GM04503 (cell line): ENCODE measurements at places on chromosomes 2 and 18.

DNA sequence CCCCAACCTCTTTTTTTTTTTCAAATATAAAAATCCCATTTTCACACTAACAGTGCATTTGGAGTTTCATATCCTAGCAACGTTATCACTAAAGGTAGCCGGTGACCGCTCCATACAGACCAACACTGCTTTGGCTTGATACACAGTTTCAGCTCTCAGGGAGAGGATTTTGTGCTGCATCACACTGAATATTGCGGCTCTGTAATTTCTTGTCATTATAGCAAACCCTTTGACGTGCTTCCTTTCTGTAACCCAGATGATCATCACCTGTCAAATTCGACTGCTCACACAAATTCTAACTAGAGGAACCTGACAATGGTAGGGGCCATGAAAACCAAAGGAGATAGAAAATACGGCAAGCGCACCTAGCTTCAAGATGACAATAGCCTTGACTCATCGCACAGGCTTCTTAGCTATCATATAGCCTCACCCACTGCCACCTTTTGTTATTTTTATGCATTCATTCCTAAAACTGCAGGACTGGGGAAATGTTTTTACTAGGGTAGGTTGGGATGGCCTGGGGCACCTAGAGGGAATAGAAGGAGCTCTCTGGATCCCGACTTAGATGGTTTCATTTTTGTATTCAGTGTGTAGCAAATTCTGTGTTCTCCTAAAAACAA, 582.9 kb upstream of the PIK3C3 start:
- no peak for DNase-seq

GRCh38 chr2:238067939-238068338, 7.1 kb downstream of the SCLY start:
- no peak for DNase-seq

DNA sequence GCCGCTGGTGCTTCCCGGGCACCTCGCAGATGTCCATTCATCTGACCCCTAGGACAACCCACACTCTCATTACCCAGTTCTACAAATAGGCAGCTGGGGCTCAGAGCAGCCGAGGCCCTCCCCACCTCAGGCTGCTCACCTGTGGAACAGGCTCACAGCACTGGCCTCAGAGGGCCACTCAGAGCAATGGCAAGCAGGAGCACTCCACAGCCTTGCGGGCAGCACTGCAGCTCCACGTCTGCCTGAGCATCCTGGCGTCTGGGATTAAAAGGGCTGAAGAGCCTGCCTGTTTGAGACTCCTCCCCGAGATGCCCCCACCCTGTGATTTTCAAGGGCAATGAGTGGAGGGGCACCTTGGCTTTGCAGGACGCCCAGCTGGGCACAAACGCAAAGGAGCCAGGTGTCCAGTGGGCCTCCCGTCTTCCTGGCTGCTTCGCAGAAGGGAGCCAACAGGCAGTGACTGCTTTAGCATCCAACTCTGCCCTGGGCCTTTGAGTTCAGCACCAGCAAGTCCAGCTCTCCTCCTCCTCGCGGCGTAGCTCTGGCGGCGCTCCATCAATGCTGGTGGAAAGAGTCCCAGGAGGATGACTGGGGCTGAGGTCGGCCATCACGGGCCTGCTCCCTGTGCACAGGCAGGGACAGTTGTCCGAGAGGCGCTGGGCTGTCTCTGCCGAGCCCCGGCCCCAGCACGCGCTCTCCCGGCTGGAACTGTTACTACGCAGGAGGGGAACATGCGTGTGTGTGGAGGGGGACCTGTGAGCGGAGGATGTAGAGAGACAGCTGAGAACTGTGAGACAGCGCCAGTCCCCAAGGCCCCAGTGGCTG, 297.2 kb downstream of the NDUFA10 start:
- no peak for DNase-seq

- no peak for DNase-seq
These were observed 97.8 kb upstream of the AQP4 start for GRCh38 chr18:26963292-26963691.

- DNase-seq = no peak
These were observed at the start of gene SOCS6 for GRCh38 chr18:70288851-70289328. TSS of gene SOCS6 (plus strand) at chr18:70289045. CDS start at chr18:70324669, 35,624 bp downstream.

DNA sequence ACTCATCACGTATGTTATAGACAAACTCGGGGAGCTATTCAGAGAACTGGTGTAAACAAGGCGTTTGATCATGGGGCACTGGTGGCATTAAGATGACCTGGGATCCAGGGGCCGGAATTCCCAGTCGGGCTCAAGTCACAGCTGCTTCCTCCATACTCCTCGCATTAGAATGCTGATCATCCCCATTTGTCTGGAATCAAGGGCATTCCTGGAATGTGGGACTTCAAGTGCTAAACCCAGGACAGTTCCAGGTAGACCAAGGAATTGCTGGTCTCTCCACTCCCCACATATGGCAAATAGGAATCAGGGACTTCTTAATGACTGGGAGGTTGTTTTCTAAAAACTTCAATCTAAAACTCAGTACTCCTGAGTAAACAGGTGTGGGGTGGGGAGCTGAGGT, 355.7 kb upstream of the RAB6C start:
- DNase-seq = no peak

DNA sequence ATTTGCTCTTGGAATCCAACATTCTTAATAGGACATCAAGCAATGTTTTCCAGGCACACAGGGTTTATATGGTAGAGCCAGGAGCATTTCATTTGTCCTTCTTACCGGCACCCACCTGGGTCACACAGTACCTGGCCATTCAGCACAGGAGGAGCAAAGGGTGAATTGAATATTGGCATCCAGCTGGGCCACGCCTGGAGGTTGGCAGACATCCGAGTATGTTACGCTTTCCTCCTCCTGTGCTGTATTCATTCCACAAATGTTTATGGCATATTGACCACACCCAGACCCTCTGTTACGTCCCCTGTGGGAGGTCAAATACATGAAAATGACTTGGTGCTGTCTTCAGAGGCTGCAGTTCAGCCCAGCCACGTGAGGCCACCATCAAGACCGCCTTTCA, 206.2 kb downstream of the RTP5 start:
- no peak for DNase-seq

GRCh38 chr2:128710242-128710641, 391.6 kb upstream of the HS6ST1 start:
- DNase-seq = no peak

- DNase-seq = no peak
These were observed 281.6 kb downstream of the ZNF385B start for GRCh38 chr2:179579800-179580199.

DNA sequence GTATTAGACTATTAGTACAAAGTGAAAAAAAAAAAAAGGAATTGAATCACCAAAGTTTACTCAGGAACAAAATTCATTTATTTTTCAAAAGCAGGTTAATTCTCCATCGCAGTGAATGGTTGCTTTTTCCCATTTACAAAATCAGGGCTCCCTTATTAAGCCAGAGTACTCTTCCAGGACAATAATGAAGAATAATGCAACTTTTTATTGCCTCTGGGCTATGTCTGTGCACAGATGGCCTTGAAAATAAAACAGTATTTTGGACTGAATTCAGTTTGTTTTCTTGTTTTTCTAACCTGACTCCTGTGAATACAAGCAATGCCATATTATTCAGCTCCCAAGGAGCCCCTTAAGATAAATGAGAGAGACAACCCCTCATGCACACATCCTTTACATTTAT, 246.8 kb downstream of the KCNS3 start:
- DNase-seq = no peak

DNA sequence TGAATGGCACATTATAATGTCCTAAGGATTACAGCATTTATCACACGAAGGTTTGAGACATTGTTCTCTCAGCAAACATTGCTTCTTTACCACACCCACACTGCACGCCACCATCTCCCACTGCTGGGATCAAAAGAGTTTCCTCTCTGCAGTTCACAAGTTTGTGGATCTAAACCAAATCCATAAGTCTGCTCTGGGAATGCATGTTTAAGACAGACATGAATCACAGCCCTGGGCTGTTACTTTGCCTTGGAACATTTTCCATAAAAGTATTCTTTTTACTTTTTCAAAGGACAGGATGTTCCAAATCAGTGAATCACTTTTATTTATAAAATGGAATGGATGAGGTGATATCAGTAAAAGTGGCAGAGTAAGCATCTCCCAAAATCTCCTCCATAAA, 36.1 kb downstream of the STPG4 start:
- peak; percentile 36 for DNase-seq

DNA sequence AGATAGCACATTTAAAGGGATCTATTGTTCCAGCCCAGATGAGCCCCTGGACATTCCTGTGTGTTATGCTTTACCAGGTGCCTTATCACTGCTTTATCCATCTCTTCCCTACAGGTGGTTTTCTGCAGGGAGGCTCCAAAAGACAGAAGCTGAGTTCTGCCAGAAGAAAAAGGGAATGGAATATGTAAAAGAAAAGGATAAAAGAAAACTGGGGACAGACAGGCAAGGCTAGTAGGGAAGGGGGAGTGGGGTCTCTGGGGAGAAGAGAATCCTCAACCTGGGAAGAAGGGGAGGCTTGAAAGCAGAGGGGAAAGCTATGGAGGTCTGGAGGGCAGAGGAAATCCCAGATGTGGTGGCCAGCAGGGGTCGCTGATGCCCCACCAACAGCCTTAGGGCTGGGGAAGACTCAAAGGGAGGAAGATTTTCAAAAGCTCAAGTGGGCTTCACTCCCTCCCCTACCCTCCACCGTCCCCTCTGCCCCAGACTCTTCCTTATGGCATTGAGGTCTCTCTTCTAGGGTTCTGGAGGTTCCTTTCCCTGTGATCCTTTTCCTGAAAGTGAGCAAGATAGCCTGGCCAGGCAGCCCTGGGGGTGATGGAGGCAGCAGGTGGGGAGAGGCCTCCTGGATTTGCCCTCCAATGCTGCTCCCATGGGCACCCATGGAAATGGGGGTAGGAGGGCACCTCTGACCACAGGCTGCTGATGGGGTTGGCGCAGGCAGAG, 178.1 kb upstream of the PKDCC start:
- no peak for DNase-seq

- DNase-seq = no peak
These were observed 67.6 kb downstream of the DHRS9 start for GRCh38 chr2:169136885-169137534.

DNA sequence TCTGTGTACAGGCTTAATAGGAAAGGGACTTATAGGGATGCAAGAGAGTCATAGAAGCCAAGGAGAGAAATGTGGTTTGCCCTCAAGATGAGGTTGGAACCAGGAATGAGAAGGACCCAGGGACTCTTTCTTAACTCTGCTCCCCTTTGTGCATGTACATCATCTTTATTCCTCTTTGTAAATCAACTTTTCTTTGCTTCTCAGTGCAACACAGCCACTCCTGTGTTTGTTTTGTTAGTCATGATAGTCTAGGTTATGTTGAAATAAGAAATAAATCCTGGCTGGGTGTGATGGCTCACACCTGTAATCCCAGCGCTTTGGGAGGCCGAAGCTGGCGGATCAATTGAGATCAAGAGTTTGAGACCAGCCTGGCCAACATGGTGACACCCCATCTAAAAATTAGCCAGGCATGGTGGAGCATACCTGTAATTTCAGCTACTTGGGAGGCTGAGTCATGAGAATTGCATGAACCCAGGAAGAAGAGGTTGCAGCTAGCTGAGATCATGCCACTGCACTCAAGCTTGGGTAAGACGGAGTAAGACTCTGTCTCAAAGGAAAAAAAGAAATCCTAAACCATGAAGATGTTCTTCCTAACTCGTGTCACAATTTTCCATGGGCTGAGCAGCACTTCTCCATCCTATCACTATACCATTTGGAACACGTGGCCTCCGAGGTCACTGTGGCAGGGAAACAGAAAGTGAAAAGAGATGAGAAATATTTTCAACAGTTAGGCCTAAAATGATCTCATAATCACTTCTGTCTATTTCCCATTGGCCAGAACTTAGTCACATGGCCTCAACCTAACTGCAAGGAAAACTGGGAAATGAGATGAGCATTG, 73.0 kb upstream of the TMEM17 start:
- DNase-seq = peak; percentile 78

GRCh38 chr2:110860630-110861029, 128.3 kb downstream of the ACOXL start:
- DNase-seq = no peak

DNA sequence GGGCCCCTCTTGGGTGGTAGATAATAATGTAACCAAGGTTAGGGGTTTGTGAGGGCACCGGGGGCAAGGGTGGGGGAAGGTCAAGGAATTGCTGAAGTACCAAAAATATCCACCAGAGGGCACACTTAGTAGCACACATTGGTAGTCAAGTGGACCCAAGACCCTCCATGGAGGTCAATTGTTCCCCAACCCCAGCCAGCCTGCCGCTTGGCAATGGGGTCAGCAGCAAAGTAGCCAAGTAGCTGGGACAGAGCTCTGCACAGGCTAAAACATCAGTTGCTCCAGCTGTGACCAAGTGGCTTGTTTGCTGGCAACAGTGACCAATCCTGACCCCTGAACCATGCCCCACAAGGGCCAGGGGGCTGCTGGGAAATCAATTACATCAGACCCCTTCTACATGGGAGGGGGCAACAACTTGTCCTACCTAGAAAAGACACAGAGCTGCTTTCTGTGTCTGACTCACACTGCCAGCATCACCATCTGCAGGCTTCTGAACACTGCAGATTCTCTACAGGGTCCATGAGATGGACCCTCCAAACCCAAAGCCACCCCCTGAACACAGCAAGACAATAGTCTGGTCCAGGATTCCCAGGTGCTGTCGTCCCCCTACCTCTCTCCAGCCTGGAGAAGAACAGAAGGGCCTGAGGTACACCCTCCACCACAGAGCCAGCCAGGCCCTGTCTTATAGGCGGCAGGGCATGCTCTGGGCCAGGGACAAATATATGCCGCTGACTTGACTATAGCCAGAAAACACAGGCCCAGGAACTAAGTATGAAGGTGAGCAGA, 76.0 kb downstream of the EMX1 start:
- DNase-seq = no peak

DNA sequence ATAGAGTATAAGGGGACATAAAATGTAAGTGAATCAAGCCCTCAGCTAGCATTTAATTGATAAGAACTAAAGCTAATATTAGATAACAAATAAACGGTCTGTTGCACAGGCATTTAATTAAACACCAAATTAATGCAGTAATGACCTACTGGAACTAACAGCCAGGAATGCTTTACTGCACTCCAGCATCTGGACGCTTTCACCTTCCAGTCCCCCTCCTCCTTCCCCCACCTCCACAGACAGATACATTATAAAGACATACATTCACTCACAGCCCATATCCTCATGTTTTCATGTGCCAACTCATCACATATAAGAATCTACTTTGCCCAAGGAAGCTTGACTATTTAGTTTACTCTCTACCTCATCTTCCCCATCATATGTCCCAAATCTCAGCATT, 337.4 kb upstream of the PIK3C3 start:
- DNase-seq = no peak

GRCh38 chr2:128585706-128586105, 267.0 kb upstream of the HS6ST1 start:
- peak; percentile 47 for DNase-seq

DNA sequence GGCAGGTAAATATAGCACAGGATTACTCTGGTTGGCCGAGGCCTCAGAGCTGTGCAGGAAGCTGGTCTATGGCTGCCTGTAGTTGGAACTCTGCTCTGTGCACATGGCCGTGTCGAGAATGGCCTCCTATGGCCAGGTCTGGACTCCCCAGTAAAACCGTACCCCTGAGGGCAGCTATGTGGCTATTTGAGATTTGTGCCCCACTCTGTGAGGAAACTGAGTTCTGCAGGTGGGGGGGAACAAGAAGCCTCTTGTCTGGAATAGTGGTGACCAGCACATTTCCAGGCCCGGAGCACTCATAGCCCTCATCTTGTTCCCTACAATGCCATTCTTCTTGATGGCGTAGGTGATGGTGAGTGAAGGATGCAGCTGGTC, 15.0 kb upstream of the TEX51 start:
- DNase-seq = no peak
